ENCODE measurements at places on chromosomes 3 and 15.

GRCh38 chr3:42014921-42015533 is 53.1 kb upstream of the ULK4 start:
- no peak for DNase-seq

GRCh38 chr15:27235681-27236080 is 264.7 kb downstream of the GABRG3 start:
- DNase-seq = no peak

DNA sequence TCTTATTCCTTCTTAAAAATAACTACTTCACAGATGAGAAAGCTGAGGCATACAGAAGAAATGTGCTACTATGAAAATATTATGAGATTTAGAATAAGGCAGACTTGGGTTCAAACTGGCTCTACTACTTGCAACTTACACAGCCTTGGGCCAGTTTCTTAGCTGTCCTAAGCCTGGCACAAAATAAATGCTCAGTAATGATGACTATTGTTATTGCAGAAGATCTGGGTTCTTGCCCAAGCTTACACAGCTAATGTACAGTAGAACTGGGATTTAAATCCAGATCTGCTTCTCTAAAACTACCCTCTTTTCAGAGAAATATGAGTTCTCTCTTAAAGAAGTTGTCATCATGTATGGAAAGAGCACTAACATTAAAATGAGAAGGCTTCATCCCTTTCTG is 228.2 kb upstream of the TPRG1 start:
- no peak for DNase-seq

- DNase-seq = no peak
Measured at GRCh38 chr3:45010811-45011333, 15.2 kb upstream of the CLEC3B start.

DNA sequence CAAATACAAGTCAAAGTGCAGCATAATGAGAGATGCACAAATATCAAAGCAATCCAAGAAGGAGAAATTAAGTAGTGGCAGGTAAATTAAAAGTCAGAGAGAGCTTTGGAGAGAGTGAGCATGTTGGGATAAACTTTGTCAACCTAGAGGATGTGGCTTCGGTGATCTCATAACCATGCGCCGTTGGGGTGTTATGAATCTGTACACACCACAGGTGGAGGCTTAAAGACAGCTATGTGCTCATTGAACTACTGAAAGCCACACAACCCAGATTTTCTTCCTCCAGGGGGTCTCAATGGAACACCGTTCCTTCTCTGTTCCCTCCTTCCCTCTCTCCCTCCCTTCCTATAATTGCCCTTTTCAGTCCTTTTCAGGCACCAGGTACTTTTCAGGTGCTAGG is 52.0 kb downstream of the SUCNR1 start:
- no peak for DNase-seq

GRCh38 chr3:126679831-126680666 is 24.0 kb upstream of the CHCHD6 start:
- no peak for DNase-seq

Measured in renal cortex interstitium (tissue), 15 donors.